A549 treated with ZK216348 at 1 μM for 4 hours (cell line): ENCODE measurements at places on chromosomes 7 and 10. TPM values are rescaled to one million over a fixed set of nuclear protein-coding genes. Genes with fewer than 3 reads are reported as not detected.

The GCK gene
- total RNA-seq = not detected in 5 replicates

The BLNK gene
- total RNA-seq = not detected in 5 replicates

The OR13A1 gene
- total RNA-seq = not detected in 5 replicates

The TPST1 gene
- total RNA-seq = 6.1 to 8.8 TPM (median 7.4 TPM) in 5 replicates

The GHRHR gene
- total RNA-seq = not detected in 5 replicates

The UCN3 gene
- not detected in 5 replicates for total RNA-seq

The FAM13C gene
- total RNA-seq = not detected in 5 replicates

The COPG2 gene
- total RNA-seq = 12.9 to 15.1 TPM (median 14.0 TPM) in 5 replicates

The VPS26A gene
- 38.1 to 94.4 TPM (median 47.5 TPM) in 5 replicates for total RNA-seq

The COL26A1 gene
- total RNA-seq = 0.18 to 0.62 TPM (median 0.44 TPM) in 5 replicates

The TAS2R39 gene
- not detected in 5 replicates for total RNA-seq

The LUC7L2 gene
- 31.2 to 44.7 TPM (median 39.0 TPM) in 5 replicates for total RNA-seq

The CALML5 gene
- not detected in 5 replicates for total RNA-seq

The TMEM106B gene
- 27.0 to 40.6 TPM (median 36.4 TPM) in 5 replicates for total RNA-seq

The LRRC17 gene
- total RNA-seq = not detected in 5 replicates

The OPN1SW gene
- not detected in 5 replicates for total RNA-seq

The MEPCE gene
- 30.6 to 48.9 TPM (median 43.5 TPM) in 5 replicates for total RNA-seq

The OPALIN gene
- not detected in 5 replicates for total RNA-seq

The ANKRD61 gene
- 0.22 to 0.92 TPM (median 0.70 TPM) in 5 replicates for total RNA-seq

The CPVL gene
- 0.20 to 0.86 TPM (median 0.41 TPM) in 4 of 5 replicates, not detected in the other for total RNA-seq

The FEZF1 gene
- total RNA-seq = not detected in 5 replicates

The NANOS1 gene
- 2.1 to 3.1 TPM (median 2.8 TPM) in 5 replicates for total RNA-seq

The CARD11 gene
- 1.2 to 2.5 TPM (median 1.6 TPM) in 5 replicates for total RNA-seq
